ENCODE measurements at places on chromosomes 1 and 21.

- no peak for DNase-seq
Observed at GRCh38 chr1:14437417-14437918, 161.0 kb upstream of the KAZN start.

DNA sequence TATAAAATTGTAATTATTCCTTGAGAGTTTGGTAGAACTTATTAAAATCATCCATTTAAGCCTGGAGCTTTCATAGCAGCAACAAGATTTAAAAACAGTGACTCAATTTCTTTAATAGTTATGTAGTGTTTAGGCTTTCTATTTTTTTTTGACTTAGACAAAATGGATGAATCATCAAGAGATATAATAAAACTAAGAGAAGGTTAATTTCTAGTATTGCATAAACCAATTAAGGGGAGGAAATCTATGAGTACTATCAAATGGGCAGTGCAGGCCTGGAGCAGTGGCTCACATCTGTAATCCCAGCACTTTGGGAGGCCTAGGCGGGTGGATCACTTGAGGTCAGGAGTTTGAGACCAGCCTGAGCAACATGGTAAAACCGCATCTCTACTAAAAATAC is 416.3 kb upstream of the USP24 start:
- DNase-seq: no peak

- no peak for DNase-seq
Observed at GRCh38 chr1:6745073-6745472, 40.2 kb upstream of the CAMTA1 start.

DNA sequence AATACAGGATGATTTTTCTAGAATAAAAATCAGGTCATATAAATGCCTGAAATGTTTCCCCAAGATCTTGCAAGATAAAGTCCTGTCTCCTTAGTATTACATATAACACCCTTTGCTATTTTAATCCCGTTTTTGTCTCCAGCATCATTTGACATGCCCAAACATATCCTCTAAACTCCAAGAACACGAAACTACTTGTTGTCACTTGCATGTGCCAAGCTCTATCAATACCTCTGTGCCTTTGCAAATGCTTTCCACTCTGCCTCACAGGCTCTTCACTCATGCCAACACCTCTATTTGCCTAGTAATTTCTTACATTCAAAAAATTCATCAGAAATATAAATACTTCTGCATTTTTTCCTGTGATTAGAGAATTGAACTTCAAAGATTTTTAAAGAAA is 37.9 kb downstream of the LRRIQ3 start:
- DNase-seq: no peak

GRCh38 chr1:167094690-167095089 is 815 bp downstream of the STYXL2 start:
- no peak for DNase-seq

- no peak for DNase-seq
Observed at GRCh38 chr1:169696273-169697100, 14.9 kb downstream of the SELL start.

DNA sequence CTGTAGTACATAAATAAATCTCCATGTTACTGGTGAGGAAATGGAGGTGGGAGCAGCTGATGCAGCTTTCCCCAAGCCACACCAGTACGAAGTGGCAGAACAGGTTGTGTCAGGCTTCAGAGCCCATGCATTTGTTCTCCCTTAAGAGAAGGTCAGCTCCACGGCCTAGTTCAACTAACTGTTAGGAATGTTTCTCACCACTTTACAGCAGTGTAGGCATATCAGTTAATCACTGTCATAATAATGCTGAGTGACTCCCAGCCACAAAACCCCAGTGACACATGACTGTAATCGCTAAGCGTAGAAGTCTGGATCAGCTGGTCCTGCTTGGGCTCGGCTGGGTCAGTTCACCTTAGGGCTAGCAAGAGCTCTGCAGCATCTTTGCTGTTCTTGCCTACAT is 90.4 kb downstream of the VPS26C start:
- no peak for DNase-seq

DNA sequence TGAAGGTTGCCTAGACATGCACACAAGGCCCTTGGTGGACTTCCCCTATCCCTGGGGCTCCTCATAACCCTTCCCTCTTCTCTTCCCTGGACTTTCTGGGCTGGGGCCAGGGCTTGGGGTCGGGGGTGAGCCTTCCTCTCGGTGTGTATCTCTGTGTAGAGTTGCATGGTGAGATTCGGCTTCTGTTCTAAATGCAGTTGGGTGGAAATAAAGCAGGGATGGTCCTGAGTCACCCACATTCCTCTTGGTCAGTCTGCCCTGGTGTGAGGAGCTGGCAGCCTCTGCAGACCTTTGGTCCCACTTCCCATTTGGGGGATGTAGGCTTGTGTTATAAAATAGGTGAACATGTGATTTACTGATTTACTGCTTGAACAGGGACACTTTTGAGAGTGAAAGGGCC is 38.0 kb downstream of the ADARB1 start:
- no peak for DNase-seq

- DNase-seq: no peak
Observed at GRCh38 chr1:213075725-213076124, 24.7 kb downstream of the RPS6KC1 start.

- no peak for DNase-seq
Observed at GRCh38 chr1:160197231-160197630, 6.9 kb downstream of the CASQ1 start.

- DNase-seq: no peak
Observed at GRCh38 chr1:29896791-29897714, 660.7 kb downstream of the PTPRU start.

GRCh38 chr1:90763930-90764329 is 46.8 kb upstream of the BARHL2 start:
- no peak for DNase-seq

- DNase-seq: no peak
Observed at GRCh38 chr1:2542246-2542915, 12.3 kb upstream of the HES5 start.

GRCh38 chr1:18365099-18365705 is 115.5 kb upstream of the KLHDC7A start:
- DNase-seq: no peak

DNA sequence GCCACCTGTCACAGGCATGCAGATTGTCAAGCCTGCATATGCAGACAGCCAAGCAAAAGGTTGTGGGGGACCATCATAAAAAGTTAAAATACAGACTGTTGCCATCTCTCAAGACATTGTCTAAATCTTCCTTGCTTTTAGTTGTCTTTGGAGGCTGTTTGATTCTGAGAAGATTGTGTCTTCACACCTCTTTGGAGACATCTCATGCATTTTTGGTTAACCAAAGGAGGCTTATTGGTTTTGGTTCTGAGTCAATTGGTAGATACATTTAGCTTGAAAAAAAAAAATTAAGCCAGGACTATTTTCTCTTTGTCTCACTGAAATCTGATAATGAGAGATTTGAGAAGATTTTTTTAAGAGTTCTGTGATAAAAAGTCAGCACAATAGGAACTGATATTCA is 217.6 kb downstream of the LYPLAL1 start:
- DNase-seq: no peak

DNA sequence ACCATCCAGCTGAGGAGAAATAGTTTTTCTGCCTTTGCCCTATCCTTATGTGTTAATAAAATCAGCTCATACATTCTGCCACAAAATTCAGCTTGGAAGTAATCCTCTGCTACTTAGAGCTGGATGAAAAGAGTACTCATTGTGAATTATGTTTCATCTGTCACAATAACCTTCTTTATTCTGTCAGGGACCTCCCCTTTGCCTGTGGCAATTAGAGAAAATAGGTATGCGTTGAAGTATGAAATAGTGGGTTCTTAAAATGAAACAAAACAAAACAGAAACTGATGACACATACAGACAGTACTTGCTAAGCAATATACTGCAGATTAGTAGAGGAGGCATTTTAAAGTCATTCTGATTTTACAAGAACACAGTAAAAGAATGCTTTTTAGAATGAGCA is 578.5 kb downstream of the USP25 start:
- no peak for DNase-seq

- no peak for DNase-seq
Observed at GRCh38 chr1:219801156-219801820, 127.1 kb downstream of the SLC30A10 start.

GRCh38 chr1:46425726-46426125 is 31.6 kb downstream of the FAAH start:
- DNase-seq: no peak

- DNase-seq: no peak
Observed at GRCh38 chr1:170321113-170321512, 175.4 kb downstream of the NTMT2 start.

- no peak for DNase-seq
Observed at GRCh38 chr1:207862241-207862787, 48.6 kb downstream of the CD34 start.

DNA sequence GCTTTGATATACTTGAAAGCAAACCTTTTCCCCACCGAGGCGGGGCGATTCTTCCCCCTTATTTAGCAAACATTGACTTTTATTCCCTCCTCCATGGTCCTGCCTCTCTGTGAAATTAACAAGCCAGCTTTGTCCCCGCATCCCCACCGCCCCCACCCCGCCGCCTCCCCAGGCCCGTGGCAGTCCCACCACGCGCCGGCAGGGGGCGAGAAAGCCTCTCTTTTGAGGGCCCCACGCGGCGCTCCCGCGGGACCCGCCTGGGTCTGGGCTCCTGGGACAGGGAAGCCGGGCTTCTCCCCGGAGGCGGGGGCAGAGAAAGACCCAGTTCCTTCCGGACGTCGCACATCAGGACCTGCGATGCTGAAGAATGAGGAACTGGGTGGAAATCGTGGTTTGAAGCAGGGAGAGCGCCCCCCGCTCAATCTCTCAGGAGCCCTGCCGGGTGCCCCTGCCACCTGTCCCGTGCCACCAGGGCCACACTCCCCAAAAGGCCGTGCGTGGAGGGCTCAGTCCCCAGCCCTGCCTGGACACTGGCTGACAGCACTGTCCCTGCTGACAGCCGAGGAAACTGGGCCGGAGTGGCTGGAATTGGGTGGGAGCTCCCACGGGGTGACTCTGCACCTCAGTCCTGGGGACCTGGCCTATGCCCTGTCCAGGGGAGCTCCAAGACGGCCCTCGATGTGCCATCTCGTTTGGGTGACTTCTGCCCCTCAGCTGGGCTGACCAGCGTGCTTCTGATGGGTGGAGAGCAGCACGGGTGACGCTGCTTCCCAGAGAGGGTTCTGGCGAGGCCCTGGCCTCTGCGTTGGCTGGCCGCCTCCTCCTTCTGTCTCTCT is 8.6 kb upstream of the ACTRT2 start:
- peak; percentile 48 for DNase-seq

DNA sequence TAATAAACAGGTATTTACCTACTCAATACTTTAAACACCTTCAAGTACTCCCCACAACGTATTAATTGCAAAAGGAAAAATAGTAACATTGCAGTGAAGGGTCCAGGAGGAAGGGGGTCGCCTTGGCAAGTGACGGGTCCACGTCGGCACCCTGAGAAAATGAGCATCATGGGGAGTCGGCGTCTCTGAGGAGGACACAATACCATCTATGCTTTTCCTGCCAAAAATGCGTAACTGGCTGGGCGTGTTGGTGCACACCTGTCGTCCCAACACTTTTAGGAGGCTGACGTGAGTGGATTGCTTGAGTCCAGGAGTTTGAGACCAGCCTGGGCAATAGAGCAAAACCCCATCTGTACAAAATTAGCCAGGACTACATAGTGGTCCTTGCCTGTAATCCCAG is 7.3 kb downstream of the FTCD start:
- no peak for DNase-seq

DNA sequence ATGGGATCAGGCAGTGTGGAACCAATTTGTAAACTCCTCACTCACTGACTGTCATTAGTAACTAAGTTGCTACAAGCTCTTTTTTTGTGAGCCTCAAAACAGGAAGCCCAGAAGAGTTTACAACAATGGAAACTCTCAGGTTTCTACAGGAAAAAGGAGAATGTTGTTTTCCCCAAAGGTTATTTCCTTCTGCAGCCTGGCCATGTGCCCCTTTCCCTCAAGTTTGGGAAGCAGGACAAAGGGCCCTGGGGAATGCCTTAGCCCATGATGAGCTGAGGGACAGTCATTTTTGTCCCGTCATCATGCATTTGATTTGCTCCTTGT is 395.9 kb downstream of the KIF26B start:
- no peak for DNase-seq

GRCh38 chr1:157952601-157953000 is 40.8 kb upstream of the KIRREL1 start:
- no peak for DNase-seq

DNA sequence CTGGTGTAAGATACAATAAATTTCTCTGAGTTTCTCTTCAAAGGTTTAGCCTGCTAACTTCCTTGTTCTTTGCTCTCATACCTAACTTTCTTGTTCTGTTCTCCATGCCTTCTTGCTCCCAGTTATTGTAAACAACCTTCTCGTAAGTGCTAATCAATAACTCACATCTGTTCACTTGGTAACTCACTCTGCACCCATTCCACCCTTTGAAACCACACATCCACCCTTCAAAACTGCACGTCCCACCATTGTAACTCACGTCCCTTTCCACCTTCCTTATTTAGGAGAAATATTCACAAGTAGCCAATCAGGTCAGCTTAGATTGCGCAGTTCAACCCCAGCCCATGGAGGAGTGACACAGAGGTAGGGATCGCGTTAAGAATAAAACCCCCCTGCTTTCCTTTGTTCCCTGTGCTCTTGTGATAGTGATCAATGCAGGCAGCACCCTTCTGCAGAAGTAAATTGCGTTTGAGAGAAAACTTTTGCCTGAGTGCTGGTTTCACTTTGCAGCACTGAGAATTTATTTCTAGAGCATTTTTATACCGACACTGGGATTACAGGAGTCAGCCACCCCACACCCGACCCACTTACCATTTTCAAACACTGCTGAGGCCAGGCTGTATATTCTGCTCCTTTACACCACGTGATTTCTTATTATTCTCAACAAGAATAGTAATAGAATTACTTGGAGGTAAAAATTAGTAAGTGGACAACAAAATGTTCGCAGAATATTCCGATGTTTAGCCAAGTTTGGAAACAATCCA is 789.2 kb upstream of the RGS18 start:
- no peak for DNase-seq

DNA sequence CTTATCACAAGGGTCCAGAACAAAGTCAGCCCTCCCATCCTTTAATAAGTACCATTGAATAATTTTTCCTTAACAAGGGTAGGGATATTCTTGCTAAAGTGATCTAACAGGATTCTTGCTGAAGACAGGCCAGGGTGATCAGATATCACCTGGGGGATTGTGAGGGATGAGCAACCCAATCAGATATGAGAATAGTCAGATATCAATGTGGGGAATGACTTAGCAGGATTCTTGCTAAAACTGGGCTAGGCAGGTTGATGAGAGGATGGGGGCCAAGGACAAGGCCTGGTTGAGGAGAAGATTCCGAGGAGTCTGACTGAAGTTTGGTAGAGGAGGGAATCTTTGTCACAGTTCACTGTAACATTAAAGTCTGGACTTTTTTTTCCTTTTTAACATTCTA is 23.9 kb upstream of the NLRP3 start:
- DNase-seq: no peak

DNA sequence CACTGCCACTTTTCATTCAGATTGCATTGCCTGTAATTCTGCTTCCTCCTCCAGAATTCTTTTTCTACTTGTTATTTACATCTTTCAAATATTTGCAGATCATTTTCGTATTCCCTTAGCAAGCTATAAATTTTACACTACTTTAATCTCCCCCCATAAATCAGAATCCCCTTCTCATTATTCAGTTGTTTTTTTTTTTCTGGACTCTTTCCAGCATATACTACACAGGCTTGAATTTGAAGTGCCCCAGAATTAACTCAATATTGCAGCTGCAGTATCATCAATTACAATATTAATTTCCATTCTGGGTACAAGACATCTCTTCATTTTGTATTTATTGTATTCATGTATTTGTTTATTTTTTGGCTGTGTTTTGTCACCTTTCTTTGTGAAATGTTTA is 1494.3 kb downstream of the AMY1C start:
- no peak for DNase-seq

- no peak for DNase-seq
Observed at GRCh38 chr1:240797050-240797449, 185.1 kb upstream of the GREM2 start.

GRCh38 chr1:193846876-193847604 is 660.6 kb upstream of the B3GALT2 start:
- no peak for DNase-seq

Measured in neuronal stem cell (in vitro differentiated cells).